ENCODE measurements at places on chromosomes 13 and 19.

- DNase-seq: peak; percentile 38
These were observed 2.5 kb downstream of the ICAM5 start for GRCh38 chr19:10292206-10292788.

DNA sequence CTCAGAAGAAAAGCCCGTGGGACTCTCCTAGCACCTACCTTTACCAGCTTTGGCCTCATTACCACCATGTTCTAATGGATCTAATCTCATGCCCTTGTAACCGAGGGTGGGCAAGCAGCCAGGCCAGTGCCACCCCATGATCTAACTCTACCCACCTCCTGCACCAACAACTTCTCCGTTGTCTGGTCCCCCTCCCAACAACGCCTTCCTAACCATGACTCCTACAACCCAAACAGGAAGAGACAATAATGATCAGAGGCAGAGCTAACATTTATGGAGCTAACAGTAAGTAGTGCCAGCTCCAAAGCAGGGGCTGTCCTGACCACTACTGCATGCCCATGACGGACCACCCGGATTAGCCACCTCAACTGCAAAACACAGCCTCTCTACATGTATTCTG lies 3.5 kb downstream of the USP12 start:
- DNase-seq: no peak

DNA sequence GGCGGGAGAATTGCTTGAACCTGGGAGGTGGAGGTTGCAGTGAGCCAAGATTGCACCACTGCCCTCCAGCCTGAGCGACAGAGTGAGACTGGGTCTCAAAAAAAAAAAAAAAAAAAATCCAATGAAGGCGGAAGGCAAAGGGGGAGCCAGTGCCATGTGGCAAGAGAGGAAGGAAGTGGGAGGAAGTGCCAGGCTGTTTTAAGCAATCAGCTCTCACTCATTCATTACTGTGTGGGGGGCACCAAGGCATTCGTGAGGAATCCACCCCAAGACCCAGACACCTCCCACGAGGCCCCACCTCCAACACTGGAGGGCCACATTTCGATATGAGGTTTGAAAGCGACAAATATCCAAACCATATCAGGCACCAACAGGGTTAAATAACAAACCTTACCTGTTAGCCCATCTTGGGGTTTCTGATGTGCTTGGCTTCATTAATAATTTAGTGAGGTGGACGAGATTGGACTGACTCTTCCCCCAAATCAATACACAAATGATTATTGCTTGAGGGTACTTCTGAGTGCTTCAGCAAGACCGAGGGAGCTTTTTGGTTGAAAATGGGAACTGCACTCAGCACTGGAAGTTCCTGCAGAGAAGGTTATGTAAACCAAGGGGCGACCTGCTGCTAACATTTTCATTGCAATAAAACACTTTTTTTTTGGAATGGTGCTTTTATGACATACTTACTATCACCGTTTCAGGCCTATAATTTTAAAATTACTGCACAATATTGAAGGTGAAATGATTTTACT lies 7.5 kb upstream of the LRP3 start:
- no peak for DNase-seq

DNA sequence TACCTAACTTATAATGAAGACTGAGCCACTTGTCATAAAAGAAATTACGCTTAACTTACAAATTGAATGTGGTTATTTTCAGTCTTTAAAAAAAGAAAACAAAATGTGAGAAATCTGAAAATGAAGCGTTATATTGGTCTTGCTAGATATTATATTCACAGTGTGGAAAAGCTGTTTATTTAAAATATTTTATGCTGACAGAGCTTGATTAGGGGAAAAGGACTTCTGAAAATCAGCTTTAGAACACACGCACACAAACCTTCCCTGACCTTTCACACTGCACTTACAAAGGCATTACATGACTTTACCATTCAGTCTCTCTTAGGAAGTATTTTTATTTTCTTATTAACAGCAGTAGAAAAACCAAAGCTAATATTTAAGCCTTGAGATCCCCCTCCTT lies 461.5 kb downstream of the DIAPH3 start:
- no peak for DNase-seq

- DNase-seq: no peak
These were observed 64.1 kb downstream of the ZNF429 start for GRCh38 chr19:21569494-21569865.

GRCh38 chr19:10270180-10270615 lies 722 bp upstream of the ICAM1 start:
- DNase-seq: no peak

DNA sequence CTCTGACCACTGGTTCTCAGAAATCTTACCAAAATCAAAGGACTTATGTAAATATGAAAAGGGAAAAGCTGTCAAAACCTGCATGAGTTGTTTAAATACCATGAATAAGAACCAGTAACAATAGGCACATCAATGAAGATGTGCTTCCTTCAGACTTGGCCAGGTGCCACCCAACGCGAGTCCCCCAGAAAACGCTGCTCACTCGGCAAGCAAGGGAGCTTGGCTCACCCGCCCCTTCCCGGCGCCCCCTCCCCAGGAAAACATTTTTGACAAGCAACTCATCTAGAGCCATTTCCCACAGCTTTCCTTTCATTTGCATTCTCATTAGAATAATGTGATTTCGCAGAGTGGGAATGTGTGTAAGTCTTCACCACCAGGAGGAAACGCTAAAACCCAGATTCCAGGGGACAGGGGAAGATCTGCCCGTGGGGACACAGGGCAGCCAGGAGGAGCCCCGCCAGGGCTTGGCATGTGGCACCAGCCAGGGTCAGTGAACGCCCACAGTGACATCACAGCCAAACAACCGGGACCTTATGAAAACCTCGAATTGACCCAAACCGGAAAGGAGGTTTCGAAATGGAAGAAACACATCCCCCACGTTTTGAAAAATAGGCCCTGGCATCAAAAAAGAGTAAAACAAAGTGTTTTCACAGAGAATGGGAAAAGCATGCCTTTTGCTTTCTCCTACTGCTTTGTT lies 366.2 kb upstream of the TSHZ3 start:
- no peak for DNase-seq

- DNase-seq: no peak
These were observed 106.6 kb downstream of the MZT1 start for GRCh38 chr13:72620874-72621273.

DNA sequence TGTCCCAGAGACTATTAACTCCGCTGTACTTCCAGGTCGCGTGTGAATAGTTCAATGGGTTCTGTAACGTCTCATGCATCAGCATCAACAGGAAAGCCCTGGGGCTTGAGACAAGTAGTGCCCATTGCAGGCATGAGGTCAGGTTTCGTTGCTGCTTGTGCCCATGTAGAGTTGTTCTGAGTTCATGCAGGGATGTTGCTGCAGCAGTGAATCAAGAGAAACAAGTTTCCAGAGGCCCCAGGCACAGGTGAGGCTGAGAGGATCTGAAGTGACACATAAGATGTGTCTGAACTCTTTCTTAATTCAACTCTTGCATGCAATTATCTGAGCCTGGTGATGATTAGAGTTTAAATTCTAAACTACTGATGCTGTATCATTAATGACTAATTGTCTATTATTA lies 8.6 kb upstream of the ZNF283 start:
- DNase-seq: no peak

- no peak for DNase-seq
These were observed 3.5 kb downstream of the RASA3 start for GRCh38 chr13:114128624-114129522.

GRCh38 chr13:32811297-32811800 lies 204.9 kb upstream of the KL start:
- peak; percentile 48 for DNase-seq

GRCh38 chr13:106917024-106917571 lies 349.2 kb upstream of the ARGLU1 start:
- DNase-seq: peak; percentile 4

DNA sequence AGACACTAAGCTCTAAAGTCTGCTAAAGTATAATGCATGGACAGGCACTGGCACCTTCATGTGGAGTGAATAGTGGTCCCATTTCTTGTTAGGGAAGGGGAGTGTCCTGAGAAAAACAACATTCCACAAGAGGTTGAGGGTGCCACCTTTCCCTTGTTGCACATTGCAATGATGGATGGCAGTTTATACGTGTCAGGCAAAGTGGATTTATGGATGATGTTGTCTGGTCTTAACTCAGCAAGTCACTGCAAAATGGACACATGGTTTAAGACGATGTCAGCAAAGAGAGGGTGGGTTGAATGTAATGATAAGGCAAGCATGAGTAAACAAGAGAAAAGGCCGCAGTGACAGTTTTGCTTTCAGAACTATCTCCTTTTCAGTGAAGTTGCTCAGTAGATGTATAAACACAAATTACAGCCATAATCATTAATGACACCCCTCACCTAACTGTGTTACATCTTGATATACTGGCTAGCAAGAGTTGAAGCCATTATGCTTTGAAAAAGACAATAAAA lies 19.6 kb upstream of the CBY2 start:
- no peak for DNase-seq

GRCh38 chr19:18514800-18515682 lies 6.8 kb downstream of the ELL start:
- DNase-seq: no peak

DNA sequence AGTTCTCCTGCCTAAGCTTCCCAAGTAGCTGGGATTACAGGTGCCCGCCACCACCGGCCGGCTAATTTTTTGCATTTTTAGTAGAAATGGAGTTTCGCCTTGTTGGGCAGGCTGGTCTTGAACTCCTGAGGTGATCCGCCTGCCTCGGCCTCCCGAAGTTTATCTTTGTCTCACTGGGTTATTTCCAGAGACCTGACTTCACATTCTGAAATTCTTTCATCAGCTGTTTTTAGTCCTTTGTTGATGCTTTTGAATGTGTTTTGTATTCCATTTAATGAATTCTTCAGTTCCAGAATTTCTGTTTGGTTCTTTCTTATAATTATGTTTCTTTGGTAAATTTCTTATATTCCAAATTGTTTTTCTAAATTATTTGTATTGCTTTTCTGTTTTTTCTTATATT lies 55.4 kb upstream of the MLNR start:
- DNase-seq: no peak

GRCh38 chr13:45305079-45305478 lies 35.9 kb downstream of the TPT1 start:
- DNase-seq: no peak

GRCh38 chr13:42950181-42950580 lies 41.9 kb downstream of the EPSTI1 start:
- DNase-seq: no peak

- peak; percentile 47 for DNase-seq
These were observed 4.8 kb downstream of the B3GLCT start for GRCh38 chr13:31204592-31204991.

- DNase-seq: no peak
These were observed 279.2 kb downstream of the DACH1 start for GRCh38 chr13:71587817-71588216.

DNA sequence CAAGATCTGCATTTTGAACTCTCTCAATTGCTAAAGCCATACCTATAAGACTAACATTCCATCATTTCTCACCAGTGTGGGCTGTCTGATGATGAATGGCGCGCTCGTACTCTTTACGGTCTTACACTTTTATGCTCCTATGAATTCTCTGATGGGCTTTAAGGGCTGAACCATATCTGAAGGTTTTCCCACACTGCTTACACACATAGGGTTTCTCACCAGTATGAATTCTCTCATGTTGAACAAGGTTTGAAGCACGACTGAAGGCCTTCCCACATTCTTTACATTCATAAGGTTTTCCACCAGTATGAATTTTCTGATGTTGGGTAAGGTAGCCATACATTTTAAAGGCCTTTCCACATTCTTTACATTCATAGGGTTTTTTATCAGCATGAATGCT lies 18.8 kb upstream of the ZNF607 start:
- no peak for DNase-seq

Measured in fibroblast of skin of left quadriceps (primary cell).